Right hindlimb (tissue), 1 donor: ENCODE measurements at places on chromosomes 2 and 18.
A peak's percentile ranks its signal among the peaks of the same experiment; 100 is the strongest.

- DNase-seq: no peak
Measured at GRCh38 chr2:234046521-234046920, 4.0 kb upstream of the SPP2 start.

GRCh38 chr2:61763605-61764034 lies 90.2 kb downstream of the FAM161A start:
- peak; percentile 87 for DNase-seq

DNA sequence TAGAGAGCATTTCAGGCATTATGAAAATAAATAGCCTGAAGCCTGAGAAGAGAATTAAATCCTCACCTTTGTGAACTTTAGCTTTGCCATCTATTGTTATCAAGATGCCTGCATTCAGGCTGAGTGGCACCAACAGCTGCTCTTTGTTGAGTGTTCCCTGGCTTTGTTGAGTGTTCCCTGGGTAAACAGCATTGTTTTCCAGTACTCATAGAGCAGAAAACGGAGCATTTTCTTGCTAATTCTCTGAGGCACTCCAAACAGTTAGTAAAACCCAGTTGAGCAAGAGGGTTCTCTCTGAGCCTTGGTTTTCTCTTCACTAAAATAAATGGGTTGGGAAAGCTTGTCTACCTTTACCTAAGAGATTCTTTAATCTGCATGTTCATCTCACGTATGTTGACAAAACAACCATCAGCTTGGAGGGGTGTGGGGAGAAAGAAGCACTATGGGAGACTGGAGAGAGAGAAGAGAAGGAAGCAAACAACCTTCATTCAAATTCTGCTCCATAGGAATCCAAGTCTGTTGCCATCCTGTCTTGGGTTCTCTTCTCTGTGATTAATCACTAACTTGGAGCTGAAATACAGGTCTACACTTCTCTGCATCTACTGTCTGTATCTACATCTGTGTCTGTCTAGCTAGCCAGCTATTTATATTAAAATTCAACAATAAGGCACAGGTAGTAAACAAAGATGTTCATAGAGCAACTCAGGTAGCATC lies 567.0 kb upstream of the SOX11 start:
- no peak for DNase-seq

DNA sequence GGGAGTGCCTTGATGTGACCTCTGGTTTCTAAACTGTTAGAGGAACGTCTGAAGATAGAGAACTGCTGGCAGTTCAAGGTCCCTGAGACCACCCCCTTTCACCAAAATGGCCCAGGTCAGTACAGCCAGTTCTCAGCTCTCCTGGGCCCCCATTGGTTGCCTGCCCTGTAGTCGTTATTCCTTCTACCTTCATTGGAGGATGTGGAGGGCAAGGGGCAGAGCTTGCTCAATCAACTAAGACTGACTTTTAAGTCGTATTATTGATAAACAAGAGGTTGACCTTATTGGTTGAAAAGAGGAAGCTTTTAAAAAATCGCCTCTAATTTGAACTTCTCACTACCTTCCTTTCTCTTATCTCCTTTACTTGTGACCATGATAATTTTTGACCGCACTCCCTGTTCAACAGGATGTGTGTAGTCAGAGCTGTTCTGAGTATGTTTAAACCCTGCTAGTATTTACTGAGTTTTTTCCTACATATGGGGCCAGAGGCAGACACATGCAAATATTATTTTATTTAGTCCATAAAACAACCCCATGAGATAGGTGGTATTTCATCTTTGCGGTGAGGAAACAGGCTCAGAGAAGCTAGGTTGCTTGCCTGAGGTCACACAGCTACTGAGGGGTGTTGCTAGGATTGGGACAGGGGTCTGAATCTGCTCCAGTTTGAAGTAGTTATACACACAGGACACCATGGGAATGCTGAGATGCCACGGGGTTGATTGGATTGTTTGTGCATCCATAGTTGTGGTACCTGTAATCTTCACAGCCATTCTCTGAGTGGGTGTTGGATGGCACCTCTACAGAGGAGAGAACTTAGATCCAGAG lies 65.9 kb downstream of the TMEM247 start:
- DNase-seq: no peak

DNA sequence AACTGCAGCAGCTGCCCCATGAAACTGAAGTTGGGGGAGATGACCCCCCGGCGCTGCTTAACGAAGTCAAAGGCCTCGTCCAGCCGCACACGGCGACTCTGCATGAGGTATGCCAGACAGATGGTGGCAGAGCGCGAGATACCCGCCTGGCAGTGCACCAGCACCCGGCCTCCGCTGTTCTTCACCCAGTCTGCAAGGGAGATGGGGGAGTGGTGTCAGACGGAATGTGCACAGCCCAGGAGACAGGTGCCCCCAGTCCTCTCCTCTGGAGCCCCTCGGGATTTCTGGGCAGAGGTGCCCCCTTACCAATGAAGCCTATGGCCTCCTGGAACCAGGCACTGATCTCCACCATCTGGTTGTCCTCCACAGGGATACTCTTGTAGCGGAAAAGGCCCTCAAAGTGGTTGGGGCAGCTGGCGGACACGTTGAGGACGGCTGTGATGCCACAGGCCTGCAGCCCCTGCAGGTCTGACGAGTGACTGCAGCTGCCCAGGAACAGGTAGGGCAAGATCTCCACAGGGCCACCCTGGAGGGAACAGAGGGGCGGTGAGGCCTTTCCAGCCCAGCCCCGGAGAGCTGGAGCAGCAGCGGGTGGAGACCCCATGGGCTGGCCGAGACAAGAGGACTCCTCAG lies 1.3 kb downstream of the DUSP2 start:
- no peak for DNase-seq

GRCh38 chr2:40199771-40200170 lies 252.1 kb downstream of the SLC8A1 start:
- DNase-seq: no peak

- no peak for DNase-seq
Measured at GRCh38 chr2:213065583-213066442, 85.6 kb downstream of the IKZF2 start.

GRCh38 chr18:433298-433697 lies 67.2 kb downstream of the COLEC12 start:
- DNase-seq: no peak

DNA sequence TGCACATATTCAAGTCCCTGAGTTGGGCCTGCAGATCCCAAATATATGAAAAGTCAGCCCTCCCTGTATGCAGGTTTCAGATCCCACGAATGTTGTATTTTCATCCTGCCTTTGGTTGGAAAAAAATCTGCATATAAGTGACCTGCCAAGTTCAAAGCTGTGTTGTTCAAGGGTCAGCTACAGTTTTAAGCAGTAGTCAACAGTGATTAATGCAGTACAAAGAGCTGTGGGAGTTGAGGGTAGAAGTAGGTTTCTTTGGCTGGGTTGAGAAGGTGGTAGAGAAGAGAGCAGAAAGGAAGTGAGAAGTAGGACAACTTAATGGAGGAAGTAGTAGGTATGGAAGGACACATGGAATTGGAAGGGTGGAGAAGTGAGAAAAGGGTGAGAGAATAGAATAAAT lies 127.9 kb downstream of the ANKRD44 start:
- DNase-seq: no peak

GRCh38 chr2:70718241-70718640 lies 49.8 kb downstream of the ADD2 start:
- DNase-seq: no peak

DNA sequence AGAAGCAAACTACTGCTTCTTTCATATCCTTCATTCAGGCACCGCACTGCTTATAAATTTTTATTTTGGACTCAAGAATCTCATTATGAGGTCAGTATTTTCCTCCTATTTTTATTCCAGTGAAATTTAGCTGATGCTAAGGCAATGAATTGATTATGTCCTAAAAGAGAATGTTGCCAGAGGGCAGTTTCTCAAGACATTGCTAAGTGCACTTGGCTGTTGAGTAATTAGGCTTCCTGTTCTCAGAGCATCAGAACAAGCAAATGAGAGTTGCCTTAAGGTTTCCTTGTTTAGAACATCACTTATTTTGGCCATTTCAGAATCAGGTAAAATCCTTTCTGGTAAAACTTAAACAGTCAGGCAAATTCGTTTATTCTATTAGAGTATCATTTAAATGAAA lies 548.6 kb upstream of the ZEB2 start:
- DNase-seq: no peak

GRCh38 chr2:43314299-43314927 lies 88.0 kb upstream of the ZFP36L2 start:
- DNase-seq: no peak

DNA sequence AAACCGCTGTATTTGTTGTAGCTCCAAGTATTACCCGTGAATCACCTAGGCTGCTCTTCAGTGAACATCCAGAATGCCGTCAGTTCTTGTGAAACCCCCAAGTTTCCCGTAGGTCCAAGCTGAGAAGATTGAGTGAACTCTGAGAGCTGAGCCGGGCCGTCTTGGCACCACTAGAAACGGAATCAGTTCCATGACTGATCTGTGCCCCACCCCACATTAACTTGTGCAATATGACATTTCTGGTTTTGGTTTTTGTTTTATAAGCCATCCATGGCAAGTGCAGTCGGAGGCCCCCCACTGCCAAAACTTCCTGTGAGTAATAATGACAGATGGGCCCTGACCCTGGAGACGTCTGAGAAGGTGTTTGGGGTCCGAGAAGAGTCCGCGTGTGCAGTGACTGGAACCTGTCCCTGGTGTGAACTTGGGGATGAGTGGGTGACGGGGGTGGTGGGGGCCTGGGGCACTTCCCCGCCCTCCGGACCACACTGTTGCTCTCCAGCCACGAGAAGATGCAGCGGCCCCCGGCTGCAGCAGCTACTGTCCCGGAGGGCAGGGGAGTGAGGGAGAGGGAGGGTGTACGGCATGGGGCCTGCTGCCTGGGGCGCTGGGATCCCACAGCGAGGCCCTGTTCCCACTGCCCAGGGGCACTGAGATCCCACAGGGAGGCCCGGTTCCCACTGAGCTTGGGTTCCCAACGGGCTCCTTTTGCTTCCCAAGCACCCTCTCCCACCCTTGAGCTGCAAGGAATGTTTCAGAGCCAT lies 26.5 kb downstream of the NFATC1 start:
- no peak for DNase-seq

GRCh38 chr2:105113616-105114291 lies 75.9 kb downstream of the MRPS9 start:
- no peak for DNase-seq

GRCh38 chr2:33022989-33023727 lies 76.4 kb downstream of the LTBP1 start:
- DNase-seq: no peak

GRCh38 chr2:23624915-23625314 lies 239.9 kb downstream of the KLHL29 start:
- DNase-seq: no peak

- peak; percentile 16 for DNase-seq
Measured at GRCh38 chr2:128612628-128613027, 294.0 kb upstream of the HS6ST1 start.

- no peak for DNase-seq
Measured at GRCh38 chr2:71615767-71616730, 162.7 kb downstream of the DYSF start.

- no peak for DNase-seq
Measured at GRCh38 chr2:73699437-73699836, 37.7 kb downstream of the TPRKB start.

- DNase-seq: no peak
Measured at GRCh38 chr2:6750411-6751158, 115.1 kb downstream of the CMPK2 start.
